ENCODE measurements at places on chromosomes 3 and 15.

- DNase-seq = no peak
Observed at GRCh38 chr3:124700880-124701684, 29.2 kb upstream of the UMPS start.

DNA sequence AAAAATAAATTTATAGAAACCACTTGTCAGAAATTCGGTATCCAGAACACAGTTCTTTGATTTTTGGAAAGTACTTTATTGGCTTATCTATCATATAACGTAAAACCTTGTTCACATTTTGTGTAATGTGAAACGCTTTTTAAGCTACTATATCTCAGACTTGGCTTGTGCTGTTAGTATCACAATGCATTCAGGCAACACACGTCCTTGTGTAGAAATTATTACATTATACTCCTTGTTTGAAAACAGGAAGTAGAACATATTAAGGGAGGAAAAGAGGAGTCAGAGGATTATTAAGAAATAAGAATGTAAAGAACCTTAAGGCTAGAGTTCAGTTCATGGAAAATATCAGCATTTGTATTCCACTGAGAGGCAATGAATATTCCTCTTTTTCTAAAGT, 1.6 kb downstream of the DNAJC13 start:
- DNase-seq = no peak

- DNase-seq = no peak
Observed at GRCh38 chr3:132090921-132091320, 56.1 kb upstream of the CPNE4 start.

- no peak for DNase-seq
Observed at GRCh38 chr15:59170295-59171066, 36.2 kb upstream of the LDHAL6B start.

DNA sequence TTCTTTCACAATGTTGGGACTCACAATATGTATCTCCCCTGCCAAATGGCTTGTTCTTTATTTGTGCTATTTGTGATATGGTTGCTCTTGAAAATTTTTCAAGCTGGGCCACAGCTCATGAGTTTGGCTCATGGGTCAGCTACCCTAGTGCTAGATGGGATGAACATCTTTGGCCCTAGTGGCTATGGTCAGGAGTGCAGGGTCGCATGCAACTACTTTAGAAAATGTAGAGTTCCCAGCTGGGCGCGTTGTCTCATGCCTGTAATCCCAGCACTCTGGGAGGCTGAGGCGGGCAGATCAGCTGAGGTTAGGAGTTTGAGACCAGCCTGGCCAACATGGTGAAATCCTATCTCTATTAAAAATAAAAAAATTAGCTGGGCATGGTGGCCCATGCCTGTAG, 55.8 kb downstream of the POLR2M start:
- no peak for DNase-seq

GRCh38 chr3:136161516-136161915, 34.6 kb downstream of the MSL2 start:
- no peak for DNase-seq

DNA sequence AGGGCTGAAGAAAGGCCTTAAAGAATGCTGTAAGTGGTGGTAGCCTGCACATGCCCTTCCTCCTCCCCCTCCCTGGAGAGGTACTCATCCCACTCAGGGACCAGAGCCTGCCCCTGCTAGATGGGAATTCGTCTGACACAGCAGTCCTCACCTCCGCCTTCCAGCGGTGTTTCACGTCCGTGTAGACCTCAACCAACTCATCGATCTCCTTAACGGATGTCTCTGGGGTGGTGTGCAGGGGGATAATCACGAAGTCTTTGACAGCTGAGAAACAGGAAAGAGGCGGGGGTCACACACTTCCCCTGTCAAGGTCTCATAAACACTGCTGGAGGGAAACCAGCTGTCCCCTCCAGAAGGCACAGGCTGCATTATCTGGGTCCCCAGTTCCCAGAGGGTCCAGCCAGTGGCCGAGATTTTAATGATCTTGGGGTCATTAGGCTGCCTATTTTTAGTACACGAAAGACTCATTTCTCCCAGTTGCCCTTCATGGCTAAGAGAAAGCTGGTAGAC, 9.9 kb downstream of the DNASE1L3 start:
- no peak for DNase-seq

- DNase-seq = no peak
Observed at GRCh38 chr3:12179441-12179840, 20.7 kb upstream of the TIMP4 start.

DNA sequence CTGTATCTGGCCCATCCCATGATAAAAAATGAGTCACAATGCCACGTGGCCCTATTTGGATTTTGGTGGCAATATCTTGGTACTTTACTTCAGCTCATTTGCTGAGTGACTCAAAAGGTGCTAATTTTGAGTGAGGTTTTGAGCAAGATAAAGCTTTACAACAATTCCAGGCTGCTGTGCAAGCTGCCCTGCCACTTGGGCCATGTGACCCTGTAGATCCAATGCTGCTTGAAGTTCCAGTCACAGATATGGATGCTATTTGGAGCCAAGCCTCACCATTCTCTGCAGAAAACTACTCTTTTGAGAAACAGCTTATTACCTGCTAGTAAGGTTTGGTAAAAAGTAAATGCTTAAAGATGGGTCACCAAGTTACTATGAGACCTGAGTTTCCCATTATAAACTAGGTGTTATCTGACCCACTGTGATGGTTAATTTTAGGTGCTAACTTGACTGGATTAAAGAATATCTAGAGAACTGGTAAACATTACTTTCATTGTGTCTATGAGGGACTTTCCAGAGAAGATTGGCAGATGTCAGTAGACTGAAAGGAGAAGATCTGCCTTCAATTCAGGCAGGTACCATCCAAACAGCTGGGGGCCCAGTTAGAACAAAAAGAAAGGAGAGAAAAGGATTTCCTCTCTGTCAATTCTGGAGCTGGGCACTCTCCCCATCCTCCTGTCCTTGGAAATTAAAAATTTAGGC, 1083.9 kb downstream of the DIPK2A start:
- DNase-seq = no peak

DNA sequence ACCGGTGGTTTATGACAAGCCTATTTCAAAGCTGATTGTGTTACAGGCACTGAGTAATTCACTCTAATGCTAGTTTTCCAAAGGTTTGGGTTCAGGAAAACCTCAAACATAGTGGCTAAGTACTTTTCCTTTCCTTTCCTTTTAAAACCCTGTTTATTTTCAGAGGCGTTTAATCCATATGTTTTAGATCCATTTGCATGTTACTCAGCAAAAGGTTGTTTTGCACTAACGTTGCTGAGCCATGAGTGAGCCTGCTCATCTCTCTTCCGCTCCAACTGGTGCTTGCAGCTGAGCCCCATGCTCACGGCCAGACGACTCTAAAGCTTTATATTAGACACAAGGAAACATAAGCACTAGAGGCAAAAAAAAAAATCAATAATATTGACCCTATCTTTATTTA, 9.4 kb downstream of the CEMIP start:
- no peak for DNase-seq

DNA sequence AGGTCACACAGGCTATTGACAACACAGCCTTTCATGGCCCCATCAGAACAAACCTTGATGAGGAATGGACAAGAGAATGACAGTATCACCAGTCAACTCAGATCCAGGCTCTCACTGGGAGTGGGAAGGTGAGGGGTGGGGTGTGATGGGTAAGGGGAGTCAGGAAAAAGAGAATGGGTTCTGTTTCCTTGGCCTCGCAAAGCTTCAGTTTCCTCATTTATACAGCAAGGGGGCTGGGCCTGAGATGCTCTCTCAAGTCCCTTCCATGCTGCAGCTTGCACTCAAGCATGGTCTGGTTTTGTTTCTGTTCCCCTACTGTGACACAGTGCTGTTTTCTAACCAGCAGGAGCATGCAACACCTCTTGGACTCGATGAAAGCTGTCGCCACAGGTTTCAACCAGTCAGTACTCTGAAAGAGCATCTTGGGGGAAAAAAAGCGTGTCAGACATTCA, 65.7 kb upstream of the IL12A start:
- no peak for DNase-seq

DNA sequence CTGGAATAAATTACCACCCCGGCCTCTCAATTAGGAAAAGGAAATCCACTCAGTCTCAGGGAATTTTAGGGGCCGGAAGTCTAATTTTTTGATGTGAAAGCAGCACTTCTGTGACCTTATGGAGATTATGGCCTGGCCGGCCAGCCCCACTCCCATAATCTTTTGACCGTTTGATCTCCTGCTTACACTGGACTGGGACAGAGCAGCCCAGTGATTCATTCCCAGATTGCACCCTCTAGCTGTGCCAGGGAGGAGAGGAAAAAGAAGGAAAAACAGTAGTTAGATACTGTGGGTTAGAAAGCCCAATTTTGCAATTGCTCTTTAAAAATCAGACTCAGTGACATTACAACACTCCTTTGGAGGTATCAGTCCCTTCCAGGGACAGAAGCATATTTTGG, 32.4 kb downstream of the GJD2 start:
- DNase-seq = no peak

- DNase-seq = no peak
Observed at GRCh38 chr15:39359771-39360170, 221.1 kb upstream of the THBS1 start.

- DNase-seq = no peak
Observed at GRCh38 chr3:52315977-52316764, at the start of gene DNAH1. Gene DNAH1 (plus strand): TSS chr3:52316319. CDS start chr3:52322443, 6,124 bp downstream.

DNA sequence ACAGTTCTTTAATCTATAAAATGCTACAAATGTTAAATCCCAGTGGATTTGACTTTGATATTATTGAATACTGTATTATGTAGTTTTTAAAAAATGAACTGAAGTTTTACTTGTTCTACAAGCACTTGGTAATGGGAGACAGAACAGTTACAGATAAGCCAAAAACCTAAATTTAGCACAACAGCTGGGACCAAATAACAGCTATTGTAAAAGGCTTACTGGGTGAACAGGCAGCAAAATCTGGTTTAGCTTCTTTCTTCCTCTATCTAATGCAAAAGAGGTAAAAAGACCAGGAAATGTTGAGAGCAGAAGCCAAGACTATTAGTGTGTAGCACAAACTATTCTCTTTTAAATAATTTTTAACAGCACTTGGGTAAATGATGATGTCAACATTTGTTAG, 1.6 kb upstream of the ATOSA start:
- DNase-seq = no peak

DNA sequence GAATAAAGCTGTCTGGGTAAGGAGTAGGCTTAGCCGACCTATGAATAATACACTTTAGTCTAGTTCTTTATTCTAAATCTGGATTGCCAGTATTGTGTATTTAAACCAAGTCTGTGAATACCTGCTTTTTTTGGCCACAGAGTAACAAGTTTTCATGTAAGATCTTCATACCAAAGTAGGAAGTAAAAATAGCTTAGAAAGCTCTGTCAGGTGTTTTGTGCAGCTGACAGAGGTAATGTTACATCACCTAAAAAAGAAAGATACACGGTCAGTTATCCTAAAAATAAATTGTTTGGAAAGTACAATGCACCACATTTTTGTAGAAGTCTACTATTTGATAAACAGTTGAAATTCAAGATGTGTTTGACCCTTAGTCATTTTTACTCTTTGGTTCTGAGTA, 16.5 kb downstream of the CALML4 start:
- no peak for DNase-seq

DNA sequence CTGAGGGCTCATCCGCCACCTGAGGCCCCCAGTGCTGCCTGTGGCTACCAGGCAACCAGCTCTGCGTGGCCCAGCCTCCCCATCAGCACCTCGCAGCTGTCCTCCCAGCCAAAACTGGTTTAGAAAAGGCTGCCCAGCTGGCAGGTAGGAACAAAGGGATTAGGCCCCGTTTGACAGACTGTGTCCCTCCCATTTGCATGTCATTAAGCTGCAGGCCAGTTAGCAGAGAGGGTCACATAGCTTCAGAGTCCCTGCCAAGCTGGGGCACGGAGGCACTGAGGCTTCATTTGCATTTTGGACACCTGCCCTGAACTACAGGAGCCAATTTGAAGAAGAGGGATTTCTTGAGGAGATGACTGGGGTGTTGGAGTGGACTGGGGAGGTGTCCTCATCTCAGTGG, 177.9 kb downstream of the TLE3 start:
- DNase-seq = no peak

GRCh38 chr15:49148298-49148697, 7.1 kb downstream of the COPS2 start:
- DNase-seq = no peak

DNA sequence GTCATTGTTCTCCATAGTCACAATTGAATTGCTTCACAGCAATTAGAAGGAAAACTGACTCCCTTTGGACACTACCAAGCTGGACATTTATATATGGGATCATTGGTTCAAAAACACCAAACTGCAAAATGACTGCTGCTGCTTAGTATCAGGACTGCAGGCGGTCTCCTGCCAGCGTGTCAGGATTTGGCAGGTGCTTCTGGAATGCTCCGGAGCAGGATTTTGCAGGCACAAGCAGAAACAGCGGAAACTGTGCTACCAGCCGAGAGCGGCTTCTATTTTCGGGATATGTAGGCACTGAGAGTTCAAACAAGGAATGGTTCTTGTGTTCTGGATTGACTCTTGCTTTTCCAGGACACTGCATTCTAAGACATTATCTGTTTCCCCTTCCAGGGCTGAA, 95.5 kb downstream of the SSR3 start:
- no peak for DNase-seq

DNA sequence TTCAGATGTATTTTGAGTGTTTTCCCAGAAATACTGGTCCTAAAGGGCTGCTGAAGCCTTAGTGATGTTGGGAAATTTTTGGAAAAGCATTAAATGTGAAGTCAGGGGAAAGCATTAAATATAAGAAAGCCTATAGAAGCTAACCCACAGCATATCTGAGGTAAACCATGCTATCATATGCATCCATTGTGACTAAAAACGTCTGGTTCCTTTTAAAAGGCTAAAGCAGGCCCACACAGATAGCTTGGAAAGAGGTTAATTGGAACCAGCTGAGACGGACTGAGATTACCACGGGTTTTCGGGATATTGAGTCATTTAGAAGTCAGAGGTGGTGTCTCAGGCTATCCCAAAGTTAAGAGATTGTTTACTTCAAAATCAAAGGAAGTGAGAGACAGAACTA, 78.2 kb downstream of the CYP19A1 start:
- DNase-seq = no peak

DNA sequence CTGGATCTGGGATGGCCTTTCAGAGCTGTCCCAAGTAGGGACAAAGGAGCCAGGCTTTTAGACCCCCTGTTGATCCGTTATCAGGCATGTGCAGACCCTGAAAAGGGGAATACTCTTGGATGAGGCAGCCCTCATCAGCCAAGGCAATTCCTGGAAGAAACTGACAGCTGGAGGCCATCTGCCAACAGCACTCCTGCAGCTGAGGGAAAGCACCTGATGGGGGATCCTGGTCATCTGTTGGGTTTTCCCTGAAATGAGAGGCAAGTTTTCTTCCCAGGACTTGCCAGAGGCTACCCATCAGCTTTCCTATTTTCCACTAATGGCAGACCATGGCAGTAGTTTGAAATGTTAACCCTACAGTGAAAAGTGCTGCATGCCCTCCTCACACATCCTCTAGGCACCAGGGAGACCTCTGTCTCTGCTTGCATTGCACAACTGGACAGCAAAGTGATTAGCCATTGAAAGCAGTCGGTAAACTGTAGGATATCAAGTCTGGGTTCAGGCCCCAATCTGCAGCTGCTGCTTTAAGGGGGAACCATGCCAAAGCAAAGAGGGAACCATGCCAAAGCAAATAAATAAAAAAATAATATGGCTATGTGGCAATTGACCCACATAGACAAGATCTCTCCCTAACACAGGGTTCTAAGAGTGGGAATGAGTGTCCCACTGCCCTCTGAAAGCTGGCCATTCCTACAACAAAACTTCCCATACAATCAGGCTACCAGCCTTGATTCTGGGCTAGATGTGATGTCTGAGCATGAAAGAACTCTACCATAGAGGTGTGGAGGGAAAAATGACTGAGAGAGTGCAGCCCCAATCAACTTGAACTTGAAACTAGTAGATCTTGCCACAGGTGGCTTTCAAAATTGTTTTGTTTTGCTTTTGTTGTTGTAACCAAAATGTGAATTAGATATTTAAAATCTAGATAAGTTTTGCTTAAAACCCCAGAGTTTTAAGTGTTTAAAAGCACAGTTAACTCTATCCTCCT, 232.0 kb upstream of the STT3B start:
- no peak for DNase-seq
